Hematopoietic multipotent progenitor cell treated with erythropoietin and hydrocortisone succinate and interleukin-3 and kit ligand, for 6 days (in vitro differentiated cells): ENCODE measurements at places on chromosomes 4 and X.
A peak's percentile ranks its signal among the peaks of the same experiment; 100 is the strongest.

DNA sequence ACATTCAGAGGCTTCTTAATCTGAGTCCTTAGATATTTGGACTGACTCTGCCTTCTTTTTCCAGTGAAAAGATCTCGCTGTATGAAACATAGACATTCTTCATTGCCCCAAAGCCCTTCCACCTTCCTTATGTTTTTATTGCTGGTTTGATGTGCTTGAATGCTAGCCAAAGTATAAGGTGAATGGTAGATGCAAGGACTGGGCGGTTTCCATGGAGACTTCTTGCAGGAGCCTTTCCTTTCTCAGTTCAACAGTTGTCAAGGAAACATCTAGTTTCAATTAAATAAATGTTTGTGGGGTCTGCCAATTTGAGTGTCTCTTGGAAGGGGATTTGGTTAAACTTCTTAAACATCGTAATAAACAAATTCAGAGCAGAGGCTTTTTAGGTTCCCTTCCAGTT lies 46.0 kb downstream of the REPS2 start:
- no peak for DNase-seq

- DNase-seq = no peak
Measured at GRCh38 chrX:7062276-7062675, 85.2 kb upstream of the STS start.

DNA sequence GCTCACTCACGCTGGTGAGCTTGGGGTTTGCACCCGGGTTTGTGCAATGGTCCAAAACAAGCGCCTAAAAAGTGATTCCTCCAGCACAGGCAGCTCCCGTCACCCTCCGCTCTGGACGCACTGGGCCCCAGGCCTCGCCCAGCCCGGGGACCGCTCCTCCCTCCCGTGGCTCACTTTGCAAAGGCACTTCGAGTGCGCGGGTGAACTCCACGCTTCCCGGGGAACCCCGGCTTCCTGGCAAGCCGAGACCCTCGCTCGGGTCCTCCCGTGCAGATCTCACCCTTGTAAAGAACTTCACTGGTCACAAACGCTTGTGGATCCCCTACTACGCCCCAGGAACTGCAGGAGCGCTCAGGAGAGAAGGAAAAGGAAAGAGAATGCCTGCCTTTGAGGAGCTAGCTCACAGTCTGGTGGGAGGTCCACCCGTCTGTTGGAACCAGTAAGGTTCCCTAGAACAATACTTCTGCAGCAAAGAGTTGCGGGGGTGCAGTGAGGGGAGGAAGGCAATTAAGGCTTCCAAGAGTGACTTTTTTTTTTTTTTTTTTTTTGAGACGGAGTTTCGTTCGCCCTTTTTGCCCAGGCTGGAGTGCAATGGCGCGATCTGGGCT lies at the start of gene CTPS2:
TSS of gene CTPS2 (minus strand) at position 122 of the 608 bp plus-strand sequence. CDS start 9,767 bp downstream, outside the sequence.
- DNase-seq = peak; percentile 83

DNA sequence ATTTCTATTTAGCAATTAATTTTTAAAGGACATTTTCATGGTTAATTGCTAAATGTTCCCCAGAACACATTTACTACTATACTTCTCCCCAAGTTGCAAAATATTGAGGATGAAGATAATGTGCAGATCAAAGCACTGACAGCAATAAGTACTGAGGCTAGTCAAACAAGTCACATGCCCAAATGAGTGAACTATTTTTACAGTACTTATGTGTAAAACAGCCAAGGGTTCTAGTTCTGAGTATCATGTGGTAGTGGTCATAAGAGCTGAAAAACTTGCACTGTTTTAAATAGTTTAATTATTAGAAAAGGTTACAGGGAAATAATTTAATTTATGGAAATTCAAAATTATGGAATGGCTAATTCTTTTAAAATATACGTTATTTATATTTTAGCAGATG lies 3.8 kb downstream of the GALNTL6 start:
- no peak for DNase-seq

GRCh38 chr4:73944061-73944875 lies 37.6 kb downstream of the PF4 start:
- peak; percentile 29 for DNase-seq

DNA sequence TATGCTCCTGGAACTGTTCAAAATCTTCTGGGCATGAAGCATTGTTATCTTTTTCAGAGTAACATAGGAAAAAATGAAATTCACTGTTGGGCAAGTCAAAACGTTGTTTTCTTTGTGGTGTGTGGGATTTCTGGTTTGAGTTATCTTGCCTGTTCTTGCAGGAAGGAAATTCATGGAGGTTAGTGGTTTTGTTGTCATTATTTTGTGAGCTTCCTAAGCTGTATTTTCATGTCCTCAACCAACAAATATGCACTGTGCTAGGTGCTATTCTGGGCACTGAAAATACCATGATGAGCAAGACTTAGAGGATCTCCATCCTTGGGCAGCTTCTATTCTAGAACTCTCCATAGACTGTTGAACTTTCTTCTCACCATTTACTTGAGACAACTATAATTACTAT lies 16.9 kb downstream of the SPINK2 start:
- DNase-seq = peak; percentile 50

- DNase-seq = no peak
Measured at GRCh38 chr4:185700048-185700447, 111.9 kb downstream of the SORBS2 start.

DNA sequence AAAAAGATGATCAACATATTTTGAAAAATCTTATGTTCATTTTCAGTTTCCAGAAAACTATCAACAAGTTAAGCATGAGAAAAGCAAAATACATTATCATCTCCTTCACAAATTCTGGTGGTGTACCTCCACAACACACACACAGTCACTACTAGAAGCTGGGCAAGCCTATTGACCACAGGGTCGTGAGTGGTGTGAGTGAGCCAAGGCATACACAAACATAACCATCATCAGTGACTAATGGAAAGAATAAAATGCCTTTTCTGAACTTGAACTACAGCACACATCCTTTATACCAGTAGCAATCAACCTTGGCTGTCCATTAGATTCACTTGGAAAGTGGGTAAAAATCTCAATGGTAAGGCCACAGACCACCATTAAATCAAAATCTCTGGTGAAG lies 180.2 kb downstream of the FAM47B start:
- DNase-seq = no peak

GRCh38 chr4:16684097-16684496 lies 214.3 kb downstream of the LDB2 start:
- DNase-seq = no peak
